ENCODE measurements at places on chromosomes 7 and 10.

GRCh38 chr7:8255680-8256655, 6.0 kb downstream of the ICA1 start:
- DNase-seq: no peak

DNA sequence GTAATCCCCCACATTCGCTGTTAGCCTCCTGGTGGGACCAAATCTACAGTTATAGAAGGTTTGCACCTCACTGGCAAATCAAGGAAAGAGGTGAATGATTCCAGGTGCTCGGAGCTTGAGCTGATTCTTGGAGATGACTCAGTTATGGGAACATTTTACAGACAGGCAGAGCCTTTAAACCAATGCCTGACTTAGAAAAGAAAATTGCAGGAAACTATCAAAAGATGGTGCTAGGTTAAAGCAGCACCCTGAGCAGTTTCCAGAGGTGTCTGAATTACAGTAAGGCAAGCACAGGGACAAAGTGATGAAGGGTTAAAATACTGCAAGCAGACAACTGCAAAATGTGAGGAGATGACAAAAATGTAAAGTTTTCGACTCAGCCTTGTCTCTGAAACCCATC, 2.9 kb downstream of the LRRTM3 start:
- no peak for DNase-seq

GRCh38 chr7:47401611-47402570, 180.0 kb downstream of the TNS3 start:
- no peak for DNase-seq

- DNase-seq: no peak
Observed at GRCh38 chr7:134318443-134318842, 1.7 kb upstream of the SLC35B4 start.

DNA sequence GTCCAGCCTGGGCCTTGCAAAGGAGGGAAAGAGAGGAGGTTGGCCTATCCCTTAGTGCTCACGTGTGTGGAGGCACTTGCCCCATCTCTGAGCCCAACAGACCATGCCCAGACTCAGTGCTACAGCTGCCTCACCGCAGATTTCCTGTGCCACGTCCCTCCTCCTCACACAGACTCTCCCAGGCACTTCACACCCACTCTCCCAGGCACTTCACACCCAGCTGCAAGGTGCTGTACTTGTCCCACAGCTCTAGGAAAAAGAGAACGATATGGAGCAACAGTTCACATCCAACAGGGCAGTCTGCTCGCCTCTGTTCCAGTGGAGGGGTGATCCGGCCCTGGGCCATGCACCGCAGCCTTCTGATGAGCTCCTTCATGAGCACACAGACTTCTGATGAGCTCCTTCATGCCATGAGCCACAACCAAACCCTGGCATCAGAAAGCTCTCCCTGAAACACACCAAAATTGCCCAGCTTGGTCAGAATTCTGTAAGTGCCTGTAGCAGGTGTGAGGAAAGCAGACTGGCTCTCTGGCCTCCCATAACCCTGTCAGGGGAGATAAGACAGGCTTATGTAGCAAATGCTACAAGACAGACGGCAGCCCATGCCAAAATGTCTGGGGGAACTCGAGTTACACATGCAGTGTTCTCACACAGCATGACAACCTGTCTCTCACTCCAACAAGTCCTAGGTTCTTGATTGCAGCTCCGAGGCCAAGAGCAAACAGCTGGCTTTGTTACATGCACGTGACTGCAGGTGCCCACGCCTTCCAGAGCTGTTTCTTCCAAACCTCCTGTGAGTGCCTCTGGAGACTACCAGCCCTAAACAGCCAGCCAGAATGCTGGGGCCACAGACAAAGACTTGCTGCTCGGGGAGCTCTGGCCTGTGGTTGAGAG, 348.5 kb downstream of the GRID1 start:
- no peak for DNase-seq

DNA sequence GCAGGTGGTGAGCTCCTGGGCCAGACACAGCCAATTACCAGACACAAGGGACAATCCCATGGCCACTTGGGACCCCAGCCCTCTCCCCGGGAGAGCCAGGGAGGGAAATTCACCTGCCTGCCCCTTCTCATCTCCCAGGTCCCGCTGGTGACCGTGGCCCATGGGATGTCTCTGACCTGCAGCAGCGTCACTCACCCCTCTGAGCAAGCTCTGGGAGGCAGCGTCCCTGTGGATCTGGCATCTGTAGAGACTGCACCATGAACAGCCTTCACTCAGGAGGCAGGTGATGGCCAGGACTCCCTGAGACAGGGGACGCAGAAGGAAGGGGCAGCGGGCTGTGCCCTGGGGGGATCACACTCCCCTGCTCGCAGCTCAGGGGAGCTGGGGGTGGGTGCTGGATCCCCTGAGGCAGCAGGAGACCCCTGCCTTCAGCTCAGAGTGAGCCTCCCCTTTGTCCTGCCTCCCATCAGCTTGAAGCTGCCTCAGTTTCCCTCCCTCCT, 90.8 kb downstream of the FOXL3 start:
- DNase-seq: no peak

DNA sequence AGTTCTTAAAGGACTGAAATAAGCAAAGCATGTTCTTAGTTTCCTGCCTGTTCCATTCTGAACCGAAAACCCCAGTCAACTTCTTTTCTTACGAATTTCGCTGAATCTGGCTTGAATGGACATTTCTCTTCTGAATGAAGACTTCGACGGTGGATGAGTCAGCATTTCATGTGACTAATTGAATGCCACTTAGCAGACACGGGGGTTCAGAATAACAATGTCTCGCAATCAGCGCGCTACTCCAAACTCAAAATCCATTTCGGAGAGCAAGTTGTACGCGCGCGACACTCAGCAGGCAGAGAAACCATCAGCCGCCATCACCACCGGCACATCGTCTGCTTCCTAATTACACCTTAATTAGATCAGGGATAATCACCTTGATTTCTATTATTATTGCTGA, 239.0 kb upstream of the KLF6 start:
- DNase-seq: no peak

DNA sequence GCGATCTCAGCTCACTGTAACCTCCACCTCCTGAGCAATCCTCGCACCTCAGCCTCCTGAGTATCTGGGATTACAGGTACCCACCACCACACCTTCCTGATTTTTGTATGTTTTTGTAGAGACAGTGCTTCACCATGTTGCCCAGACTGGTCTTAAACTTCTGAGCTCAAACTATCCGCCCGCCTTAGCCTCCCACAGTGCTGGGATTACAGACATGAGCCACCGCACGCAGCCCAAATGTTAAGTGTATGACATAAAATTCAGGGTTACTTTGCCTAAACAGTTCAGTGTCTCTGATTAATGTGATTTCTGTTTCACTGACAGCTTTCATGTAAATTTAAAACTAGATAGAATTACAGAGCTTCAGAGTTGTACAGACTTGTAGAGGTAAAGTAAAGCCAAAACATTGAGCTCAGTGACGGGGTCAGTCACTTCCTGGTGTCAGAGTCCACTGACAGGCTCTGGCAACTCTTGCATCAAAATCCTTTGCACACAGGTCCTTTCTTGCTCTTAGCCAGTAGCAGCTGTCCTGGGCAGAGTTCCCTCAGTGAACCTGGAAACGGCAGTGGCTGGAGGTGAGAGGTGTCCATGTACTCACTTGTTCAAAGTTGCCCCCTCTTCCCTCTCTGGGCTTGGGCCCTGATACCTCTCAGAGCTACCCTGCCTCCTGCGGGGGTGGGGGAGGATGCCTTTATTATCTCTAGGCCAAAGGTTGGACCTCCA, 33.7 kb downstream of the MGMT start:
- no peak for DNase-seq

DNA sequence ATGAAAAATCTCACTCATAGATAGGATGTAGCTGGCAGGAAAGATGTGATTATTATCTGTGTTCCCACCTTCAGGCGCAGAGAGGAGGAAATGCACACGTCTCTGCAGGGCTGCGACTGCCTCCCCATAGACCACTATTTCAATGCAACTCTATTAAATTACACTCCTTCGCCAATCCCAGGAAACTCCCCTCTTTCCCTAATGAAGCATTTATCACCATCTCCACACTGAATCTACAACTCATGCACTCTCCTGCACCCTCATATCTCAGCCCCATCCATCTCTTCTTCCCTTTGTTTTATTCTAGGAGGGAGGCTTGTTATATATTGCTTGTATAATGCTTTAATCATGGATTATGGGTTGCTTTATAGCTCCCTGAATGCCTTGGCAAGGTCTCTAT, 101.8 kb upstream of the RELN start:
- DNase-seq: no peak

- DNase-seq: no peak
Observed at GRCh38 chr10:85036661-85037060, 708.3 kb downstream of the CCSER2 start.

- DNase-seq: no peak
Observed at GRCh38 chr10:47224546-47225218, 75.3 kb upstream of the GDF10 start.

GRCh38 chr10:13485623-13486022, 43.2 kb downstream of the BEND7 start:
- DNase-seq: no peak

GRCh38 chr10:5764422-5765297, 48.6 kb downstream of the GDI2 start:
- no peak for DNase-seq

DNA sequence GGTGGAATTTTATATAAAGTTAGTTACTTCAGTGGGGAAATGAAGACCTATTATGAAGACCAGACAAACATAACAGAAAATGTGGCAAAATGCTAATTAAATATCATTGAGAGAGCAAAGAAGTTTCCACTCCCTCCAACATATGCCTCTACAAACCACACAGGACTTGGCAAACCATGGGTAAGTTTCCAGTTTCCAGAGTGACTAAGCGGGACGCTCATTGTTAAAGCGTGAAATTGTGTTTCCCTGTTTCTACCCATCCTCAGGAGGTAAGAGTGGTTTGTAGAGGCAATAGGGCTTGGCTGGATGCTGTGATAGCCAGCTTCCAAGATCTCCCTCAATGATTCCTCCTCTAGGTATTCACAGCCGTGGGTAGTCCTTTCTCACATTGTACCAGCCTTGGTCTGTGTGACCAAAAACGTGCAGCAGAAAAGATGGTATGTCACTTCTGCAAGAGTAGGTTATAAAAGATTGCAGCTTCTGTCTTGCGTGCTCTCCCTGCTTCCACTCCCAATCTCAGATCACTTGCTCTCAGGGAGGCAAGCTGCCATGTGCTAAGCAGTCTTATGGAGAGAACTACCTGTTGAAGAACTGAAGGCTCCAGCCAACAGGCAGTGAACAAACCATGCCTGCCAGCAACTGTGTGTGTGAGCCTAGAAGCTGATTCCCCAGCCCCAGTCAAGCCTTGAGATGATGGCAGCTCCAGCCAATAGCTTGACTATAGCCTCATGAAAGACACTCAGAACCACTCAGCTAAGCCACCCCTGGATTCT, 35.7 kb downstream of the CBX3 start:
- no peak for DNase-seq

DNA sequence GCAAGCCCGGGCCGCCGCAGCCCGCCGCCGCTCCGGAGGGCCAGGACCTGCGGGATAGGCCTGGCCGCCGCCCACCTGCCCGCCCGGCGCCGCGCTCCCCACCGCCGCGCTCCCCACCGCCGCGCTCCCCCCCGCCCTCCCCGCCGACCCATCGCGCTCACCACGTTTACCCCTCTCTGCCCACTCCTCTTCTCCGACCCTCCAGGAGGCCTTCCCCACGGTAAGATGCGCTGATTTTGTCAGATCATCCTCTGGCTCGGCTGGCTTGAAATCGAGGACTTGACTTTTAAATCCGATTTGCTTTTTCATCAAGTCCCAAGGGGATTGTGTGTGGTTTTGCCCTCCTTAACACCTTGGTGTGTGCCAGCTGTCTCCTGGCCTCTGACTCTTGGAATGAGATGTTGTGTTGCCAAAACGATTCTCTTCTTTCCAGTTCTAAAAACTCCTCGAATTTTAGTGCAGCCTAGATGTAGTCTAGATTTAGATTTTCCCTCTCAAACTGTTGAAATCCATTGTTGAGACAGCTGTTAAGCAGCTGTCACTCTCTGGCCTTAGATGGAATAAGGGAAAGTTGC, 738 bp downstream of the POM121 start:
- no peak for DNase-seq

GRCh38 chr10:13340068-13340467, 8.0 kb downstream of the SEPHS1 start:
- DNase-seq: no peak

- DNase-seq: no peak
Observed at GRCh38 chr7:99624484-99624883, 7.7 kb downstream of the ZSCAN25 start.

GRCh38 chr7:156892081-156892800, 742 bp downstream of the LMBR1 start:
- no peak for DNase-seq

DNA sequence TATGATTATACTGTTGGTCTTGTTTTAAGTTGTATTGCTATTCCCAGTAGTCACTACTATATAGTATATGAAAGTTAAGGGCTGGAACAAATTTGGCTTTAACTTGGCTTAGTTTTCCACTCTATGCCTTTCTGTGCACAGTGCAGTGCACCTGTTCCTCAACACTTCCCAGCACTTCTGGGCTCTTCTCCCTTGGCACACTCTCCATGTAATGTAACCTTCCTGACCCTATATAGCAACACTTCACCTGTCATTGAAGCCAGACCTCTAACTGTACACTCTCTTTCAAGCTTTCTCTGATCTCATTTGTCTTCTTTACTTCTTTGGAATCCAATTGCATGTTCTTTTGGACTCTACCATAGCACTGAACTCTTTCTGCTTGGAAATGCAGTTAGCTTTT, 83.9 kb upstream of the SMIM30 start:
- DNase-seq: no peak

DNA sequence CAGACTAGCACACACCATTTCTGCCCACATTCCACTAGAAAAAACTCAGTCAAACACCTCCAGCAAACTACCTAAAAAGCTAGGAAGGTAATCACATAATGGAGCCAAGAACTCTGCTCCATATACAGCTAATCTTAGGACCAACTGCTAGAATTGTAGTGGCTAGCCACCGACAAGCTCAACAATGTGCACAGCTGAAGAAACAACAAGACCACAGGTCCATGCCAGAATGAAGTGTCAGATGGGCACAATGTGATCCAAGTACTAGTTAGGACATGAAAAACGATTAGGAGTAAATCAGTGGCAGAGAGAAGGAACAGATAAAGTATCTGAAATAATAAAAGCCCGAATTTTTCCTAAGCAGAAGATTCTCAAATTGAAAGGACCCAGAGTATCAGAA, 38.6 kb downstream of the TMEM106B start:
- no peak for DNase-seq

GRCh38 chr7:11615174-11615573, 216.8 kb downstream of the THSD7A start:
- DNase-seq: no peak

- DNase-seq: no peak
Observed at GRCh38 chr10:32882076-32882475, 76.0 kb downstream of the ITGB1 start.

DNA sequence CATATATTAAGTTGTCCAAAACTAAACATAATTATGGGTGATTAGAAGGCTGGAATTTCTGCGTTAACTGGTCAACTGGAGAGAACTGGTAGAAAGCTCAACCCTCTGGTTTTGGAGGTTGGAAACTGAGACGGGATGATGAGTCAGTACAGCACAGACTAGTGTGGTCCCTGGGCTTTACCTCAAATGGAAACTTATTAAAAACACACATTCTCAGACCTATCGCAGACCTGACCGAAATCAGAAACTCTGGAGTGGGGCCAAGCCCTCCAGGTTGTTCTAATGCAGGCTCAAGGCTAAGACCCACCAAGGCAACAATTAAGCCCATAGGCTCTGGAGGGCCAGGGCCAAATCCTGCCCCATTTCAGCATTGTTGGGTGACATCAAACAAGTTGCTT, 136.9 kb downstream of the KCNMA1 start:
- no peak for DNase-seq

Measured in iPS DF 19.7 (cell line).